ENCODE measurements at places on chromosomes 2 and 18. TPM values are rescaled to one million over a fixed set of nuclear protein-coding genes. Genes with fewer than 3 reads are reported as not detected.
A peak's percentile ranks its signal among the peaks of the same experiment; 100 is the strongest.

The CHCHD5 gene
- 34.6 TPM for total RNA-seq

The LRRC30 gene
- 11.2 TPM for total RNA-seq

The SERPINB10 gene
- not detected for total RNA-seq

The MATN3 gene
- total RNA-seq, result 0.78 TPM

The PREB gene
- total RNA-seq, result 57.4 TPM

The SKOR2 gene
- not detected for total RNA-seq

The QPCT gene
- 10.6 TPM for total RNA-seq

The FEV gene
- not detected for total RNA-seq

The EFEMP1 gene
- 11.2 TPM for total RNA-seq

The SOX11 gene
- total RNA-seq, result 0.07 TPM

The SERPINB5 gene
- not detected for total RNA-seq

The GPR39 gene
- not detected for total RNA-seq

DNA sequence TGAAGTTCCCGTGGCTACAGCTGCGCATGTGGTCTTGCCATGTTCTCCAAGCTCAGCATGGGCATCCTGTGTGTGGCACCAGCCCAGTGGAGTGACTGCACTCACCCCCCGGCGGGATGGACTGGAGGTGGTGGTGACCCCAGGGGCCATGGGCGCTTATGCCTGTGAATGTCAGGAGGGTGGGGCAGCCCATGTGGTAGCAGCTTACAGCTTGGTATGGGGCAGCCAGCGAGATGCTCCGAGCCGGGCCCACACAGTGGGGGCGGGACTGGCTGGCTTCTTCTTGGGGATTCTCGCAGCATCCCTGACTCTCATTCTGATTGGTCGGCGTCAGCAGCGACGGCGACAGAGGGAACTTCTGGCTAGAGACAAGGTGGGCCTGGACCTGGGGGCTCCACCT, 25.6 kb downstream of the SEMA4F start:
- no peak for DNase-seq

DNA sequence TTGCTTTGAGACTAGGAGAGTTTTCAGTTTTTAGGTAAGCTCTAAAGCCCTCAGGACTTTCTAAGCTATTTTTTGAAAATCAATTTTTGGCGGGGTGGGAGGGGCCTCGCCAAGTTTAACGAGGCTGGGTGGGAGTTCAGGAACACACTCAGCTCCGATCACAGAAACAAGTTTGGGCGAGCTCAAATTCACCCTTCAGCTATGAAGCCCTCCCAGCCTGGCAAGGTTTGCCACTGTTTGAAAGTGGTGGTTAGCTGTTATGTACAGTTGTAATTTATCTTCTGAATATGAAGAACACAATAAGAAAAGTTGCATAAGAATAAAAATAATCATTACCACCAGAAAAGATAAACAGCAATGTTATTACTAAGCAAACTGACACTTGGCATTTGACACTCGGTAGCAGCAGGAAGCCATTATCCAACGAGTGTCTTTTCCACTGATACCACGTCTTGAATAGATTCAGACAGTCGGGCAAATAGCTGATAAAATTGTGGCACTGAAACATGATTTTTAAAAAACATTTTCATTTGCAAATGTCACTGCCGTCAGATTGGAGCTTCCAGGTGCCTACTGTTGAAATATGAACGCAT, 59.8 kb downstream of the KCTD1 start:
- no peak for DNase-seq

DNA sequence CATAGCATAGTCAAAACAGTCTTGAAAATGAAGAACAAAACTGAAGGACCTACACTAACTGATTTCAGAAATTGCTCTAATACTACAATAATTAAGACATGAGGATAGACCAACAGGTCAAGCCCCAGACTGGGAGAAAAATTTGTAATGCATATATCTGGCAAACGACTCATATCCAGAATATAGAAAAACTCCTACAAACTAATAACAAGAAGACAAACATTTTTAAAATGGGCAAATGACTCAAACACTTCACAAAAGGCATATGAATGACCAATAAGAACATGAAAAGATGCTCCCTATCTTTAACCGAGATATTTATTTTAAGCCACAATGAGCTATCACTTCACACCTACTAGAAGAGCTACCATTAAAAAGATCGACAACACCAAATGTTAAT, 14.2 kb downstream of the TGFBRAP1 start:
- DNase-seq, result no peak

DNA sequence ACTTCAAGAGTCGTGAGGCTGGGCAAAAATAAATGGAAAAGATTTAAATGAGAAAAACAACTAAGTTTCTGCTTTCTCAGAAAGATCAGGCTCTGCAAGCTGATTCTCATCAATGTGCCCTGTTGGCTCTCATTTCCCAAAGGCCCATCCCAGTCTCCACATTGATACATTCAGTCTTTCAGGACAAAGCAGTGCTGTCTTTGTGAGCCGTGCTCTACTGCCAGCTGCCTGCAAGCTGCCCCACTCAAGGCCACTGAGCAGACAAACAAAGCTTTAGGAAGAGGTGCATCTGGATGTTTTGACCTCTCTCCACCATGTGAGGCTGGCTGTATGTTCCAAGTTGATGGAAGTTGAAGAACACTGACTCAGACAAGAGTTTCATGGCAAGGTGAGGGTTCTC, 48.8 kb downstream of the FSHR start:
- no peak for DNase-seq

DNA sequence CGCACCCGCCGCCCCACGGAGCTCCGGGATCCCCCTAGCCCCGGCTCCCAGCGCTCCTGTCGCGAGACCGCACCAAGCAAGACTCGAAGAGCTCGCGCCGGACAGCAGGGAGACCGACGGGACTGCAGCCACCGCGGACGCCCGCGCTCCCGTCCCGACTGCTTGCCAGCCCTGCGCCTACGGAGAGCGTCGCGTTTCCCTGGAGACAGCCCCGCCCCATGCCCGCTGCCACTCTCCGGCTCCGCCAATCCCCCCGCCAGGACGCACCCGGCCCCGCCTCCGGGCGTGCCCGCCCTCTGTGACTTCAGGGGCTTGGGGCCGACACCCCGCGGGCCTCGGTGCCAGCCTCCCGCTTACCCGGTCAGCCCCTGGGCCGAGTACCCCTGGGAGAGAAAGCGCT, at the start of gene ANKMY1:
Gene ANKMY1, minus strand, starts transcription at position 181 of the 400 bp plus-strand sequence. CDS start 653 bp downstream, outside the sequence.
- peak; percentile 86 for DNase-seq

DNA sequence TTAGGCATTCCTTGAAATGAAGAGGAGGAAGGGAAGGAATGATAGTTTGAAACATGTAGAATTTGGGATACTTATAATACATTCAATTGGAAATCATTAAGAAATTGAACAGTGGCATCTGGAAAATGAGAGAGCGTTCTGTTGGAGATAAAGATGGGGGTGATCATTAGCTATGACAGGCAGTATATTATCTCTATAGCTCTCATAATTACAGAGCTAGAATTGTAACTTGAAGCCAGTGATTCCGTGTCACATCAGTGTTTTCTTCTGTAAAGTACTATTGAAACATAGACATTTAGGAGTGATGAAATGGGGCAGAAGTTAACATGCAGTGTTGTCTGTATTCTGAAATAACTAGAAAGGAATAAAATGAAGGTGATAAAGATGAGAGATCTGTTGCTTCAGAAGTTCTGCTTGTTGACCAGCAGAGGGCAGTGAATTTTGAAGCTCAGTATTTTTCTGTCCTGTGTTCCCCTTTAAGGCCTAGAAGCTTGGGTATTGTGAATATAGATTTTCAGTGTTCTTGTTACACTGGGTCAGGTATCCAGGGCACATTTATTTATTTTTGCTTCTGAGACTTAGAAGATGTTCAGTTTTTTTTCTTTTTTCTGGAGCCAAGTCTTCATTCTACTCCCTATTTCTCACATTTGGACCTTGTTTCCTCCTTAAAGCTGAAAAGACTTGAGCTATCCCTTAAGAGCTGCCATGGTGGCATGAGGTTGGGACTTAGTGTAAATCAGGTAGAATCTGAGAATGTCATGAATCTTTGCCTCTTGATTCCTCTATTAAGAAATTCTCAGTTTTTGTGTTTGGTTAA, 157.4 kb downstream of the TAF4B start:
- no peak for DNase-seq

GRCh38 chr2:64667535-64667934, 13.8 kb upstream of the SERTAD2 start:
- DNase-seq, result no peak

- peak; percentile 57 for DNase-seq
These were observed 20.4 kb downstream of the MBP start for GRCh38 chr18:77111951-77112746.

- no peak for DNase-seq
These were observed 65.2 kb downstream of the PLCL1 start for GRCh38 chr2:197869501-197870111.

DNA sequence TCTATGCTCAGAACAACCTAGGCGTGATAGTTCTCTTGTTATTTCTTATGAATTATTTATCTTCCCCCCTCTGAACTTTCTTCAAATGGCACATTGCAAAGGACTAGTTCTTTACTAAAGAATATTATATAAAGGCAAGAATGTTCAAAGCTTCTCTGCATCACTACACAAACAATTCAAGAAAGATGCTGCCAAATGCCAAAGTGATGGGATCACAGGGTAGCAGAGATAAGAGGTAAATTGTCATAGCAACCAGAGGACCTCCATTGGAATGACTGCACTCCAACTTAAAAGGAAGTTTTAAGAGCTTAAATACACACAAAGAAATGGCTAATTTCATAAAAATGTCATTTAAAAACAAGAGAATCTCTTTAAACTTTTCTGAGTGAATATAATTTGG, 72.8 kb downstream of the AQP4 start:
- DNase-seq, result no peak

- no peak for DNase-seq
These were observed 94.5 kb downstream of the COPS8 start for GRCh38 chr2:237180187-237180586.

- no peak for DNase-seq
These were observed 37.5 kb upstream of the ZNF385B start for GRCh38 chr2:179898873-179899272.

- no peak for DNase-seq
These were observed 797.7 kb downstream of the MBD2 start for GRCh38 chr18:53426666-53427184.

DNA sequence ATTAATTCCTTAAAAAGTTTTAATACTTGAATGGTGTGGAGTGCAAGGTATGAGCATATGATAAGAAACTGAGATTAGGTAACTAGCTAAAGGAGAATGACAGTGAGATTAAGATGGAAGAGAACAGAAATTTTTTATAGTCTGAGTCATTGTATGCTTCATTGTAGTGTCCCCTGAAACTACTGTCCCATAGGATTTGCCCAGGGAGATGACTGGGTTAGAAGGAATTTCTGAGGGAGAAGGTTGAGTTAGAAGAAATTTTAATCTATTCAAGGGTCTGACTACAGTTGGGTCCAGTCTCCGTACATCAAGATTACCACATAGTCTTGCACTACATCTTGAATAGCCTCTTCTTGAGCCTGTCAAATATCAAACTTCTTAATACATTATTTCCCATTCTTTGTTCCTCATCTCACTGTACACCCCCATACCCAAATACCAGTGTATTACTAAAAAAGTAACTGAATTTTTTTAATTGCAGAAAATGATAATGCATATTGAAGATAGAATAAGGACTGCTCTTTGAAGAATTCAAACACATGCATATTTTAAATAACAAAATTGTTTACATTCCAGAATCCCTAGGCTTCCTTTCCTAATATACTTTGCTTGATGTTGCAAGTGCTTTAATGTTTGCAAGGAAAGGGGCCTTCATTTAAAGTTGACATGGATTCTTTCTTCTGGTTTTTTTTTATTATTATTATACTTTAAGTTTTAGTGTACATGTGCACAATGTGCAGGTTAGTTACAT, 314.3 kb upstream of the COL3A1 start:
- no peak for DNase-seq

DNA sequence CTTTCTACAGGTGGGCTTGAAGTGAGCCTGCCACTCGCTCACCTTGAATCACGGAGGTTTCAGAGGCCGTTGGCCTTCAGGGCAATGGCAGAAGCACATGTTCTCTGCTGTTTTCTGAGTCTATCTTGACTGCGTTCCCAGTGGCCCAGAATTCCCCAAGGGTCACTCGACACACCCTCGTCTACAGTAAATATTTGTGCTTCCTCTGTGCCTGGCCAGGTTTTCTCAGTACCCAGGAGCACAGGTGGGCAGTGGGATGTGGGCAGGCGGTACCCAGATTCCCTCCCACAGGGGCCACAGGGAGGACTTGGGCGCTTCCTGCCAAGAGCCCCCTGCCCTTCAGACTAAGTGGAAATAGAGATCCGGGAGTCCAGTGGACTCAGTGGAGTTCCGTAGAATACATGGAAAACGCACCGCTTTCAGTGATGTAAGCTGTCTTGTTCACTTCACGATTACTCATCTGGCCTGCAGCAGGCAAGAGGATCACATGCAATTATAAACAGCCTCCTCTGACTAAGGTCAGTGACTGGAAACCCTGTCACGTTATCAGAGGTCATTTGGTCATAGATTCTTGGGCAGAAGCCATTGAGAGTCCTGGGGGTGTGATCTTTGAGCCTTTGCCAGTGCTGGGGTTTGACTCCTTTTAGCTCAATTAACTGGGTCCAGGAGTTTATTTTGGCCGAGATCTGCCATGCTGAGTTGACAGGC, 179.8 kb downstream of the NEDD4L start:
- no peak for DNase-seq
